Cardiac muscle cell (in vitro differentiated cells and primary cell): ENCODE measurements at places on chromosomes 6 and 20. TPM values are rescaled to one million over a fixed set of nuclear protein-coding genes. Genes with fewer than 3 reads are reported as not detected.

The ZNF391 gene
- total RNA-seq = 3.7 and 5.4 TPM in 2 replicates

The BPIFA1 gene
- total RNA-seq = not detected in 2 replicates

The RING1 gene
- 37.0 and 51.4 TPM in 2 replicates for total RNA-seq

The CTAGE9 gene
- total RNA-seq = not detected in 2 replicates

The PTPRT gene
- 0.28 and 0.30 TPM in 2 replicates for total RNA-seq

The CTCFL gene
- 0.09 TPM in 1 of 2 replicates, not detected in the other for total RNA-seq

DNA sequence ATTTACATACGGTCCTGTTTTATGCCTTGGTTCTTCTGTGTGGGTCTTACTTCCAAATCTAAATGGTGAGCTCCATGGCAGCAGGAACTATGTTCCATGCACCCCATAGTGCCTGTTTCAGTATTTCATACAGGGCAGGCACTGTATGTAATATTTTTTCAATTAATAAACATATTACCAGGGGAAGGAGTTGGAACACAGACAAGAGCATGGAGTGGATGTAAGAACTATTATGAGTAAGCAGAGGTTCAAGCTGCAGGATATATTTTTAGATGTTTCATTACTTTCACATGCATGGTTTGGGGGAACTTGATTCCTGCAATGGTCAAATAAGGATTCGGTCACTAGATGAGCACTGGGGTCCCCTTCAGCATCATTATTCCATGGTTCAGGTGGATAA, 108.3 kb downstream of the KIF13A start:
- no peak for DNase-seq

DNA sequence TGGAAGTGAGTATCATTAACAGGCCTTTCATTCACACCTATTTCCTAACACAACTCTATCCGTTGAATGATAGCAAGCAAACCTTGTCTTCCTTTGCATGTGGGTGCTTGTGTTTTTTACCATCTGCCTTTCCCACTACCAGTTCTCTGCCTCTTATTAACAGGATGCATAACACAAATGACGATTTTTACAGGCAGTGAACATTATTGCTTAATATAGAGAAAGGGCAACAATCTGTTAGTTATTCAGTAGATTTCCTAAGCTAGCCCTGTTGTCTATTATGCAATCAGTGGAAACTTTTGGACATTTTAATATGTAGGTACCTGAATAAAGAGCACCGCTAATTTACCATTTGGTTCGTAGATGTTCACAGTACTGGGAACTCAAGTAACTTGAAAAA, 348.8 kb upstream of the PLCB4 start:
- DNase-seq = no peak

GRCh38 chr6:156585859-156586258, 191.3 kb upstream of the ARID1B start:
- peak; percentile 17 for DNase-seq

DNA sequence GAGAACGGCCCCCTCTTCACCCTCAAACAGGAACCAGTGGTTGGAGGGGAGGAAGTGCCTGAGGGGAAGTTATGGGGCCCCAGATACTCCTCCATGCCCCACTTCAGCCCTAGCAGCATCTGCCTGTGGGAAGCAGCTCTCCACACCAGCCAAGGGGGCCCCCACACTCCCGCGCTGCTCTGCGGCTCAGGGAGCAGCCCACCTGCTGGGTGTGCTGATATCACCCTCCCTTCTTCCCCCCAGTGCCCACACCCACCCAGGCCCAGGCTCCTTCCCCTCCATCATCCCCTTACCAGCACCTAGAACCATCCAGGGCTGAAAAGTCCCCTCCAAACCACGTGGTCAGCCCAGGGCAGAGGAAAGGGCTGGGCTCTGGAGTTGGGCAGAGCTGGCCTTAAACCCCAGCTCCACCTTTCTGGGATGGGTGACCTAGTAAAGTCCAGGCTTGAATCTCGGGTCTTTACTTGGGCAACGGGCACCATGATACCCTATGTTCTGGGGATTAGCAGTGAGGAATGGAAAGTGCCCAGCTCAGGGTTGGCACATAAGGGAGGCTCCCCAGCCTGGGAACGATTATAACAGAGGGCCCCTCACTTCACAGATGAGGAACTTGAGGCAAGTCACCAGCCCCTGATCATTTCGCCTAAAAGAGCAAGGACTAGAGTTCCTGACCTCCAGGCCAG, 663 bp downstream of the LST1 start:
- DNase-seq = no peak

DNA sequence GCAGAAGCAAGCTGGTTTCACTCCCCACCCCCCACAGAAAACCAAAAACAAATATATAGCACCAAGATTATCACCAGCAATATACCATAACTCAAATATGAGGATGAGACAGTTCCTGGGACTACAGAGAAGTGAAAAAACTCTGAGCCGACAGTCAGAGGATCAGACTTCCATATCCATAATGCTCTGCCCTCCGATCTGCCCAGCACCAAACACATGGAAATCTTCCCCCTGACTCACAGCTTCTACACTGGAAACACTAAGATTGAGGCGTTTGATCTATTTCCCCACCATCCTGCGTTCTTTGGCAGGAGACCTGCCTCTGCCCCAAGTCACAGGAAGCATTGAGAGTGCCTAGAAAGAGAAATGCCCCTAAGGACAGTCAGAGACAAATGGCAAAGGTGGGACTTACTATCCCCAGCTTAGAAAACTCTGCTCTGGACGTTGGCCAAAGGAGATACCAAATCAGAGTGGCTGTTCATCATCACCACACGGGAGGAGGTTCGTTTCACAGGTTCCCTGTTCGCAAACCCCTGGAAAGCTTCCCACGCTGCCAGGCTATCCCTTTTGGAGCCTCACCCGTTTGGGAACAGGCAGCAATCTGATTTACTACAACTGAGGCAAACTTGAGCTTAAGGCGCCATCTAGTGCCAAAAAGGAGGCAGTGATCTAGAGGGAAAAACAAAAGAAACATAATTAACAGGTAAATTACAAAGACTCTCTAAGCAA, 48.7 kb upstream of the SRSF6 start:
- DNase-seq = peak; percentile 74

GRCh38 chr6:122265755-122266154, 133.7 kb upstream of the HSF2 start:
- no peak for DNase-seq

DNA sequence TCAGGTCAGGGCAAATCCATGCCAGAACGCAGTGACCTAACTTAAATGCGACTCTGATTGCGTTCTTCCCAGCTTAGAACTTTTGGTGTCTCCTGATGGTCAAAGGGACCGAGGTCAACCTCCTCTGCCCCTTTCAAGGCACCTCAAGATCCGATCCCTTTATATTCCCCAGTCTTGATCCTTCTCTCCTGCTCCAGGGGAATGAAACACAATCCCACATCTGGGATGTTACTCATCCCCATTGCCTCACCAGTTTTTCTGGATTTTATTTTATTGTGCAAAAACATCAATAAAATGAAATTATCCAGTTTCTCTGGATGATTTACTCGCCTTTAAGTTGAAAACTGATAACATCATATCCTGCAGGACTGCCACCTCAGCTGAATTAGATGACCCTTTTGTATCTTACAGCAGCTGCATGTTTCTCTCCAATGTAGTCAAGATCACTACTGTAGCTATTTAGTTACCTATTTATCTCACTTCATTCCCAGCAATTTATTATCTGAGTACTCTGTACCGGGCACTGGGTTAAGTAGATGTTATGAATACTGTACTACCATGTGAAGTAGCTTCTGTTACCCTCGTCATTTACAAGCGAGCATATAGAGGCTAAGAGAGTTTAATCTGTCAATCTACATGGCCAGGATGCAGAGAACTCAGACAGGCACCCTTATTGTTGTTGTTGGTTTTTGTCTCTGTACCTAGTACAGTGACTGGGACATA, 44.0 kb downstream of the IRAK1BP1 start:
- DNase-seq = peak; percentile 6

DNA sequence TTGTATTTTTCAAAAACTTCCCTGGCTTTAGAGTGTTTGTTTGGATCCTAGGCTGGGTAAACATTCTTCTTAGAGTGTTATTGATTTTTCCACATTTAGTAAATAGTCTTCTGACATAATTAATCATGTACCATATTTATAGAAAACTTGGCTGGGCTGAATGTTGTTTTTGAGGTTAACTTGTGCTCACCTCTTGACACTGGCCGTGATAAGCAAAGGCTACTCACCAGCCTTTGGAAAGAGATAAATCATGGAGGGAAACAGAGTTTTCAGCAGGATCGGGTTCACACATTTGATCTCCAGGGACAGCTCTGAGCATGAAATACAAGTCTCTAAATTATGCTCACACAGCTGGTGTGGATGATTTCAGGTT, 6.2 kb upstream of the CD93 start:
- DNase-seq = peak; percentile 45

GRCh38 chr6:146315381-146316174, 228.1 kb upstream of the RAB32 start:
- DNase-seq = no peak

- DNase-seq = no peak
Observed at GRCh38 chr6:2780102-2780737, 15.0 kb downstream of the WRNIP1 start.

GRCh38 chr6:70180901-70181599, 121.8 kb downstream of the COL9A1 start:
- no peak for DNase-seq

DNA sequence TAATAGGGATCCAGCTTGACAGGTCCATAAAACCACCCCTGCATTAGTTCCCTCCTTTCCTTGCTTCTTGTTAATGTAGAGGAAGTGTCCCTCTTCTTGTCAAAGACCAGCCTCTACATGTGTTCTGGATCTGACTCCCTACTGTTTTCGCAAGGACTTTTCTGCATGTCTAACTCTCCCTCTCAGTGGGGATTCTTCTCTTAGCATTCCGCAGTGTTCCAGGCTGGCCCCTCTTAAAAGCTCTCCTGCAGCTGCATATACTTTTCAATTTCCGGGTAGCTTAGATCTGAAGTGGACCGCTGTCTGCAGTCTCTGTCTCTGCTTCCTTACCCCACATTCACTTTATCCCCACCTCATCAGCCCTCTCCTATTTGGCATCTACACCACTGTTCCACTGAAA, 96.1 kb upstream of the MAN1A1 start:
- no peak for DNase-seq

DNA sequence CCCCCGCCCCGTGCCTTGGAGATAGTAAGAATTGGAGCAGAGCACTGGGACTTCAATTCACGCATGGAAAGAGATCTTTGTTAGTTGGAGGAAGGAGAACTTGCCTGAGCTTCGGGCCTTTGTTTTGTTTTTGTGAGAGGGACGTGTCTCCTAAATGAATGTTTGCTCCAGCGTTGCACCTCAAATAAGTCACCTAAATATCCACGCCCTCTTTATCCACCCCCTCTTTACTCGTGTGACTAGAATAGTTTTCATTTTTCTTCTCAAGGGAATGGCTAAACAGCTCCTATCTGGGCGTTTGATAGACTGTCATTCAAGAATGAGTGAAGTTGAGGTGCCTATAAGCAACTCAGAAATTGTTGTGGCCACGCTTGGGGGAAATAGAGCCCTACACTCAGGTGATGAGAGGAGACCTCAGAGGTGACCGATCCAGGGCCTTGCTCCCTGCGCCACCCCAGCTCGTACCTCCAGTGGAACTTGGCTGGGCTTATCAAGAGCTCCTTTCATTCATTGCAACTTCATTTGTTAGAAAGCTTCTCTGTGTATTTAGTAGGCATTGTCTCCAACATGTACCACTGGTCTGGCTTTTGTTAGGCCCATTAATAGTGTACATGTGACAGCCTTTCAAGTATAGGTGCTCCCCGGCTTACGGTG, 861 bp downstream of the PCMTD2 start:
- DNase-seq = no peak

DNA sequence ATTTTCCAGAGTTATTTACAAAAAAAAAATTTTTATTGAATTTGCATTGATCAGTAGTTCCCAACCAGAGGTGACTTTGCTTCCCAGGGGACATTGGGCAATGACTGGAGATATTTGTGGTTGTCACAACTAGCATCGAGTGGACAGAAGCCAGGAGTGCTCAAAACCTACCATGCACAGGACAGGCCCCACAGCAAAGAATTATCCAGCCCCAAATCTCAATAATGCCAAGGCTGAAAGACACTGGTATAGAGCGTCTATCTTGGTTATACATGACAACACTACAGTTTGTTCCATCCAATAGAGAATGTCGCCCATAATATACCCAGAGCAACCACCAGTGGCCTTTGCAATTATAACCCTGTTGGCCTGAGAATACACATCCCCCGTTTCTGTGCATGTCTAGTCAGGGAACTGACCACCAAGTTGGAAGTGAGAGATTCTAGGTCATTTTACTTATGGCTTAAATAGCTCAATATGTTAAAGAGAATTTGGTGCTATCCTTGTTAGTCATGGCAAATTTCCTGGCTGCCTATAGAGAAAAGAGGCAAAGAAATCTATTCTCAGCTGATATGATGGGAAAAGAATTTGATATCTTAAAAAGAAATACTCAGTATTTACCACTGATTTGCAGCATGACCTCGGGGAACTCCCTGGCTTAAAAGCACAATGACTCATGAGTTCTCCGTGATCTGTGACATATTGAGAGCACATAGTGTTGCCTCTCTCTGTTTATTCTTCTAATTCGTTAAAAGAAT, 76.0 kb upstream of the ADTRP start:
- peak; percentile 55 for DNase-seq

GRCh38 chr20:58629215-58629580, 21.9 kb upstream of the STX16 start:
- no peak for DNase-seq

DNA sequence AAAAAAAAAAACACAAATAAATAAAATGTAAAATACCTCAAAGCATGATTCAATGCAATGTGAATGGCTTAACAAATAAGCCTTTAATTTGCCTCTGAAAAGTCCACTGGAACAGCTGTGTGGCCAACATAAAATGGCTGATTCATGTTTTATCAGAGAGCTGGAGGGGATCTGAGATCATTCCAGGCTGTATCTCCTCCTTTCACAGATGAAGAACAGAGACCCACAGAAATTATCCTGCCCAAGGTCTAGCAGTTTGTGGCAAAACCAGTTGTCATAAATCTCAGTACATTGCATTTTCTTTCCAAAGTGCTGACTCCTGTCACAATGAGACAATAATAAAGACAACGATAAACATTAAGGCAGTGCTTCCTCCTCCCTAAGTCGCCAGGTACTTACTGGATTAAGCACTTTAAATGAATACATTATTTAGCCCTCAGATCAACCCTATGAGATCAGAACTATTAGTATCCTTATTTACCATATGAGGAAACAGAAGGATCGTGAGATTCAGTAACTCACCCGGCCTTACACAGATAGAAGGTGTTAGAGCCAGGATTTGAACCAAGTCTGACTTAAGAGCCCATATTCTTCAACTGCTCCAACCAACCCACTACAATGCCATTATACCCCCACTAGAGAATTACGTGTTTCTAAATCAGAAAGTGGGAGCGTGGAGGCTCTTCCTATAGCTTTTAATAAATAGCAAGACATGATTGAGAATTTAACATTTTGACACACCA, 118.3 kb downstream of the KIF13A start:
- no peak for DNase-seq

GRCh38 chr6:77019081-77019480, 444.2 kb downstream of the HTR1B start:
- no peak for DNase-seq

GRCh38 chr6:45419571-45420082, 41.9 kb upstream of the SUPT3H start:
- DNase-seq = peak; percentile 81

GRCh38 chr20:23153696-23154341, 67.7 kb upstream of the CD93 start:
- no peak for DNase-seq

GRCh38 chr6:87281426-87281825, 41.0 kb upstream of the SMIM8 start:
- peak; percentile 26 for DNase-seq
